Lung (tissue), 17 donors: ENCODE measurements at places on chromosomes 5 and 9. TPM values are rescaled to one million over a fixed set of nuclear protein-coding genes. Genes with fewer than 3 reads are reported as not detected.
A peak's percentile ranks its signal among the peaks of the same experiment; 100 is the strongest.

CCL28 gene
- 7.7 TPM for total RNA-seq

DNA sequence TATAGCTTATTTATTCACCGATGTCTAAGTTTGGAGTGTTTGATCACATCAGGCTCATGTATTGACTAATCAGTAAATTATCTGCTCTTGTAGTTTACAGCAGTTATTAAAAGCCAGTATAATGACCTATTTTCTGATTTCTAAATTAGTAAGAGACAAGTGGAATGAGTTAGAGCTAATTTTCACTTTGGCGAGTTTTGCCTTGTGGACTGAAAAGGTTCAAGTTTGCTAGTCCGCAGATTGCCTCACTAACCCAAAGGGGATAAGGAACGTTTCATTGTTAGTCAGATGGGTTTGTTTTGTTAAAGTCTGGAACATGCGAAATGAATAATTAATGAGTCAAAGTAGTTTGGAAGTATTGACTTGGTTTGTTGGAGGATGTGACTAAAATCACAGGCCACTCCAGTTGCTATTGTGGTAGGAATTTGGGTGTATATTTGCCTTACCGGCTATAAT lies 40.1 kb downstream of the SMARCA2 start:
- peaks cover 4% of the 10 kb centered on the region for H3K4me1 ChIP-seq
- no peak overlapping the region for H3K4me3 ChIP-seq
- DNase-seq = no peak
- H3K36me3 ChIP-seq = peaks cover 15% of the 10 kb centered on the region
- H3K27me3 ChIP-seq = no peaks in the 10 kb centered on the region

INSL4 gene
- total RNA-seq = not detected

LCN6 gene
- 8.6 TPM for total RNA-seq

GRCh38 chr9:31730398-31730797 lies 654.0 kb upstream of the ACO1 start:
- no peak for DNase-seq
- H3K36me3 ChIP-seq = no peaks in the 10 kb centered on the region
- no peak overlapping the region for H3K4me3 ChIP-seq
- no peaks in the 10 kb centered on the region for H3K4me1 ChIP-seq

PCDHGC4 gene
- total RNA-seq = 3.1 TPM

- H3K36me3 ChIP-seq = no peaks in the 10 kb centered on the region
- H3K4me3 ChIP-seq = no peak overlapping the region
- no peak for DNase-seq
- no peak overlapping the region for H3K27ac ChIP-seq
- no peaks in the 10 kb centered on the region for H3K27me3 ChIP-seq
- no peaks in the 10 kb centered on the region for H3K4me1 ChIP-seq
These were observed 1178.8 kb upstream of the DMAC1 start for GRCh38 chr9:8978334-8978733.

GRCh38 chr9:87862536-87863268 lies 20.0 kb upstream of the SPATA31E1 start:
- H3K4me3 ChIP-seq = no peak overlapping the region
- no peaks in the 10 kb centered on the region for H3K36me3 ChIP-seq
- no peaks in the 10 kb centered on the region for H3K27me3 ChIP-seq
- no peaks in the 10 kb centered on the region for H3K4me1 ChIP-seq
- no peak for DNase-seq

- no peaks in the 10 kb centered on the region for H3K36me3 ChIP-seq
- DNase-seq = no peak
- H3K27me3 ChIP-seq = no peaks in the 10 kb centered on the region
These were observed 73.9 kb upstream of the EFNA5 start for GRCh38 chr5:107744418-107745330.

DNA sequence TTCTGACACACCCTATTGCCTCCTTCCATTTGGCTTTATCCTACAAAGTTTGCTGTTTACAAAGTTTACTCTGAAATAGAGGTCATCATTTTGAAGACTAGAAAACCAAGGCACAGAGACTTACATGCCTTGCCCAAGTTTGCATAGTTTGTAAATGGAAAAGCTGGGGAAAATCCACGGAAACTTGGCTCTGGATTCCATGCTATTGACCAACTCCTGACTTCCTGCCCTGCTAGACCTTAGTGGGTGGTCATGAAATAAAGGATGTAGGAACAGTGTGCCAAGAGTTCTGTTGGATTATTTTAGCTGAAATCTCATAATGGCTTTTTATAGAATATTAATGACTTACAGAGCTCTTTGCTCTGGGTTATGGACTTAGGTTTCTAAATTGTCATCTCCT lies 69.5 kb downstream of the GRIA1 start:
- no peaks in the 10 kb centered on the region for H3K4me1 ChIP-seq
- no peak overlapping the region for H3K27ac ChIP-seq
- H3K4me3 ChIP-seq = no peak overlapping the region
- DNase-seq = peak; percentile 58
- H3K36me3 ChIP-seq = no peaks in the 10 kb centered on the region

GRCh38 chr9:18726546-18726945 lies 252.6 kb downstream of the ADAMTSL1 start:
- peak; percentile 38 for DNase-seq
- no peaks in the 10 kb centered on the region for H3K4me1 ChIP-seq
- H3K4me3 ChIP-seq = no peak overlapping the region
- H3K27ac ChIP-seq = no peak overlapping the region
- no peaks in the 10 kb centered on the region for H3K36me3 ChIP-seq

DNA sequence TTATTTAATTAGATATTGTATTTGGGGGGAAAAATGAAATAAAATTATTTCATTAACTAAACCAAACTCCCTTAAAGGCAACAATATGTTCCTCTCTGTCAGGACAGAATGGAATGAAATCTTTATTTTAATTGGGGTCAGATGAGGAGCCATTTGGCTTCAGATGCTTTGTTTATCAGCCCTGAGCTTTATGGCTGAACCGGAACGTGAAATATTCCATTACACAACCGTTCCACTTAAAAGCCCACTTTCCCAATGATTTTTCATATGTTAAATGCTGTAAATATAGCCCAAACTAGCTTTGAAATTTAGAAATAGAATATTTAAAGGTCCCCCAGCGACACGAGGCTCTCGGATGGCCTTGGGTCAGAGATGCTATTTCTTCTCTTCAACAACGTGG lies 149.5 kb downstream of the CRB2 start:
- DNase-seq = no peak
- H3K4me1 ChIP-seq = peaks cover 2% of the 10 kb centered on the region
- H3K27me3 ChIP-seq = no peaks in the 10 kb centered on the region
- no peak overlapping the region for H3K27ac ChIP-seq
